ENCODE measurements at places on chromosomes 2 and 18.

DNA sequence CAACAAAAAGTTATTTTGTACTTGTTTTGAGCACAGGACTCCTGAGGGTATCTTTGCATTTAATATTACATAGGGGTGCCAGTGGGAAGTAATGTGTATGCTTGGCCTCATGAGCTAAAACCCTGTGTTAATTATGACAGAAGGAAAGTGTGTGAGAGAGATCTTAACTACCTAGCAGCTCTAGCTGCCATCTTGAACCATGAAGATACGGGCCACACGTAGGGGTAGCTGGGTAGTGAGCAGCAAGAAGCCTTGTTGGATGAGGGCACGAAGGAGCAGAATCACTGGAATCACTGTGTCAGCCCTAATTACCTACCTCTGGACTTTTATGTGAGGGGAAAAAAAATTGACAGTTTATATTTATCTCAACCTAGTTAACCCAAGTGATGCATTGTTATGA, 15.4 kb upstream of the CASP10 start:
- no peak for DNase-seq

- no peak for DNase-seq
Measured at GRCh38 chr2:178419123-178419522, 31.9 kb downstream of the PRKRA start.

GRCh38 chr2:42217307-42217706, 48.2 kb downstream of the EML4 start:
- no peak for DNase-seq

DNA sequence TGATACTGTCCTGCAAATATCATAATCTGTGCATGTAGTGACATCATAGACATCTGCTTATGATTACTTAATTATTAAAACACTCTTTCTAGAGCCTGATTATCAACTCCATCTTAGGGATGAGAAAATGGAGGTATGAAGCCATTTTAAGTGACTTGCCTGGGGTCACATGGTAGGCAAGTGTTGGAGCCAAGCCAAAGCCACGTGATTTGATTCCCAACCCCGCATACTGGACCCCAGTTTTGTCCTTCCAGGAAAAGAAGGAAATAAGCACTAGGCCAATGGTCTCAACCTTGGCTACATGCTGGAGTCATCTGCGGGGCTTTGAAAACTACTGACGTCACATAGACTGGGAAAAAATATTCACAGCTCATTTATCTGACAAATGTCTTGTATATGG, 19.6 kb upstream of the SEH1L start:
- DNase-seq: no peak

DNA sequence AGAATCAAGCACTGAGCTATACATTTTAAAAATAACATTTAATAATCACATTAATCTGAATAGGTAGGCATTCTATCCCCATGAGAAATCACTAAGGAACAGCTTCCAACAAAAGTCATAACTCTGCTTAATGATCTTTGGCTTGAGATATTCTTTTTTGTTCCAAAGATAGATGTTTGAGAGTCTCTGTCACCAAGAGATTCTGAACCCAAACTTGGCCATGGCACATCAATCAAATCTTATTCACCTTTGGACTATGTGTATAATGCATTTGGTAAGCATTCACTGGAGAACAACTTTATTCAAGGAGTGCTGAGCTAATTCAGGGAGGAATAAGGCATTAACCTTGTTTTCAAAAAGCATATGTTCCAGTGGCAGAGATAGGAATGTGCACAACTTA, 743.3 kb downstream of the SLC4A3 start:
- no peak for DNase-seq

- no peak for DNase-seq
Measured at GRCh38 chr2:204228169-204228886, 291.8 kb downstream of the ICOS start.

DNA sequence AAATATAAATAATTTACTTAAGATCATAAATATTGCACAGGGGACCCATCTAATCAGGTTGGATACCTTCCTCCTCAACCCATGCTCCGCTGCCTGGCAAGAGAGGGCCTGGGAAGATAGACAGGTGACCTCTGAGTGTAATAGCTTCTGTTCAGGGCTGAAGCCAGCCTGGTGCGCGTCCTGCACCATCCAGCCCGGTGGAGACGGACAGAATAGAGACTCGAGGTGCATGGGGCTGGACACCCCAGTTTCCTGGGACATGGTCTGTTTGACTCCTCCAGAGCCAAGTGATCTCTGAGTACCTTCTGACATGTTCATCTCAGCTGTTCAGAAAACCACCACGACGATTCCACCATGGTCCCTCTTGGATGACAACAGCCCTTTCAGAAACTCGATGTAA, 209.3 kb upstream of the MYT1L start:
- no peak for DNase-seq

DNA sequence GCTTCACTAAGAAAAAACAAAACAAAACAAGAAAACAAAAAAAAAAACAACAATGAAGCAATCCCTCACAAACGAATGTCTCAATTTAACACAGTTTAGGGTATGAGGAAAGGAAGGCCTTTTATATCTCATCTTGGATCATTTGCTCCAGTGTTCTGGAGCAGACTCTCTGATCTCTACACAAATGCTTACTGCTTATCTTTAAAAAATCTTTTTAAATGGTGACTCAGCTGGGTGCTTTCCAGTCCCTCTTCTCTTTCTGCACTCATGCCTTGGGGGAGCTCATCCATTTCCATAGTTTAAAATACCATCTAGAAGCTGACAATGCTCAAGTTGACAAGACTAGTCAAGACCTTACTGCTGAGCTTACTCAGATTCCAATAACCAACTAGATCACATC, 56.2 kb downstream of the ETAA1 start:
- DNase-seq: no peak

DNA sequence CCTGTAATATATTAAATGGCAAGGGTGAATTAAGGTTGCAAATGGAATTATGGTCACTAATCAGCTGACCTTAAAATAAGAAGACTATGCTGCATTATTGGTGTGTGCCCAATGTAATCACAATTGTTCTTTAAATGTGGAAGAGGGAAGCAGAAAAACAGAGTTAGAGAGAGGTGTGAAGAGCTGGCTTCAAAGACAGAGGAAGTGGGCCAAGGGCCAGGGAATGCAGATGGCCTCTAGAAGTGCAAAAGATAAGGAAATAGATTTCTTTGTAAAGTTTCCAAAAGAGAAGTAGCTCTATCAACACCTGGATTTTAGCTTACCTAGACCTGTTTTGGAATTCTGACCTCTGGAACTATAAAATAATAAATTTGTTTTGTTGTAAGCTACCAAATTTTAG, 276.0 kb downstream of the LRRTM1 start:
- no peak for DNase-seq

- no peak for DNase-seq
Measured at GRCh38 chr18:10113121-10114022, 199.6 kb downstream of the VAPA start.

GRCh38 chr2:26692897-26693849, 651 bp downstream of the KCNK3 start:
- DNase-seq: peak; percentile 27

DNA sequence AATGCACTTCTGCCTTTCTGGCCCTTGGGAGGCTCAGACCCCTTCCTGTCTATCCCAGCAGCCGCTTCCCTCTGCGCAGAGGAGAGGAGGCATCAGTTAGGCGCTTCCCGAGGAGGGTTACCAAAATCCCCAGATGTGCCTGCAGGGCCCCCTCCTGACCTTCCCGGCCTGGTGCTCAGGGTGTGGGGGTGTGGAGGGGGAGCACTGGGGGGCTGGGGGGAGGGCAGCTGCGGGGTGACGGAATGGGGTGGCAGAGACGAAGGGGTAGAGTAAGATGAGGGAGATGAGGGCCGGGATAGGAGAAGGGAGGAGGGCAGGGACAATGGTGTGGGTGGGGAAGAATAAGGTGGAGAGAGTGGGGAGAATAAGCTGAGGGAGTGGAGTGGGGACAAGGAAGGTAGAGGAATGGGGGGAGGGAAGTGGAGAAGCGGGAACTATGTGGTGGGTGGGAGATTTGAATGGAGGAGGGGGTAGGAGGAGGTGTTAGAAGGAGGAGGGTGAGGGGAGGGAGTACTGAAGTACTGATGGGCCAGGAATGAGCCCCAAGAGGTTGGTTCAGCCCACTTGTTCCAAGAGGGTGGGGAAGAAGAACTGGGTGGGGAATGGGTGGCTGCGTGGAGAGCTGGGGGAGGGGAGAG, 6.5 kb upstream of the ZAP70 start:
- DNase-seq: no peak

- DNase-seq: peak; percentile 19
Measured at GRCh38 chr18:59041819-59042815, 97.6 kb upstream of the SEC11C start.

DNA sequence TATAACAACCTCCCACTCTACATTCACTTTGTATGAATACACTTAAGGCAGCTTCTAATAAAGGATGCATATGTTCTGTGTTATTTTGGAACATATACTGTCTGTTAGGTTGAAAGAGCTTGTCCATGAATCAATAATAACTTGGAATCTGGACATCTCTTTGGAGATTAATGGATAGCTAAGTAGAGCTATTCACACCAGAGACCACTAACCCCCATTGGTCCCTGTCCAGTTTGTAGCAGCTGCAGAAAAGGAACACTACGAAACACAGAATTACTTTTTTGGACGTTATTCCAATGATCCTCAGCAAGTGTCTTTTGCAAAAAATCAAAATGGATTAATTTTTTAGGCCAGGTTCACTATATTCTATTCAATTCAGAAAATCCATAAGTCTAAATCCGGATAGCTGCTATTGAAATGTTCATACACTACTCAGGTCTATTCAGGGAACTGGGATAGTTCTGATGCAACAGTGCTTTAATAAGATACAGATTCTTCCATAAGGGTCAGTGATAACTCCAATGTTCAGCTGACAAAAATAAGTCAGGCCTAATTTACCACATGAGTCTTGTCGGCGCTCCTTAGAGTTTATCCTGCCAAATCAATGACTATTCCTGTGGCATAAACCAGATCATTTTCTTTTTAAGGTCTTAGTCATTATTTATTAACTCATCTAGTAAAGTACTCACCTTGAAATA, 44.2 kb downstream of the NRXN1 start:
- DNase-seq: no peak

DNA sequence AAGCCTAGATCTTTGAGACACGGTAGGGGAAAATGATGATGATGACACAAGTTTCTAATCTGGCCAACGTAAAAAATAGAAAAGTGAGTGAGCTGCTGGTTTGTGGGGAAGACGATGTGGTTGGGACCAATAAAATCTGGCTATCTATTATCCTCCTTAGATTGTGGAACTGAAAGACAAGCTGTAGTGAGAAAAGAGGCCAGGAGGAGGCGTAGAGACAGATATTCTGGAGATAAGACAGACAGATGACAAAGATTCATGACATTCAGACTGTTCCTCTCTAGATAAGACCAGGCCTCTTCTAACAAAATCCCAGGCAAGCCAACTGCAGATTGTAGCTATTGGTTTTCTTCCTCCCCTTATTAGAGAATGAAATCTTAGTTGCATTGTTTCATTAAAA, 376.3 kb upstream of the UBE2E3 start:
- no peak for DNase-seq

GRCh38 chr2:133717497-133717896, 149.2 kb upstream of the NCKAP5 start:
- DNase-seq: no peak

DNA sequence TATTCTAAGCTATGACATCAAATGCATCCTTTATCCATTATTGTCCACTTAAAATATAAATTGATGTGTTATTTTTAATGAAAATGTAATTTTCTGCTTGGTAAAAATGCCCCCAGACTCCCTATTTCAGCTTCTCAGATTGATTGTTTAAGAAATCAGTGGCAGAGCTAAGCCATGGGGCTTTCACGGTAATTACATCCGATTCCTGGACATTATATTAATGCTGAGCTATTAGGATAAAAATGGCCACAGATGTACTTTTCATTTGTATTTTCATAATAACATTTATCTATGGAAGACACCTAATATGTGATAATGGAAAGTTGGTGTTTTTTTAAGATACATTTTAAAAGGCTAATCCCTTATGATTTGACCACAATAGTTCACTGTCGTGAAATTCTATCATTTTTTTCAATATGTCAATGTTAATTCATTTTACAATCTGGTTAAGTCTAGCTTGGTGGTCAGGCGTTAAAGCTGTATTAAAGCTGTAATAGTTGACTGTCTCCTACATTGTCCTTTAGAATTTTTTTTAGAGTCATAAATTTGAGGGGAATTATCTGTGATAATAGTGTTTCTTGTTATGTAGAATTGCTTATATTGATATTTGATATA, 229.0 kb upstream of the UBE2E3 start:
- no peak for DNase-seq

- DNase-seq: no peak
Measured at GRCh38 chr2:236073246-236073645, 94.9 kb downstream of the GBX2 start.

- no peak for DNase-seq
Measured at GRCh38 chr2:240920783-240921231, 14.7 kb downstream of the CROCC2 start.

- DNase-seq: no peak
Measured at GRCh38 chr18:41805341-41805740, 149.7 kb upstream of the PIK3C3 start.

GRCh38 chr18:48942554-48943261, 8.1 kb downstream of the SMAD7 start:
- no peak for DNase-seq

GRCh38 chr2:67984600-67984999, 78.2 kb downstream of the C1D start:
- DNase-seq: no peak

- DNase-seq: no peak
Measured at GRCh38 chr2:63856303-63856603, 14.6 kb downstream of the UGP2 start.

DNA sequence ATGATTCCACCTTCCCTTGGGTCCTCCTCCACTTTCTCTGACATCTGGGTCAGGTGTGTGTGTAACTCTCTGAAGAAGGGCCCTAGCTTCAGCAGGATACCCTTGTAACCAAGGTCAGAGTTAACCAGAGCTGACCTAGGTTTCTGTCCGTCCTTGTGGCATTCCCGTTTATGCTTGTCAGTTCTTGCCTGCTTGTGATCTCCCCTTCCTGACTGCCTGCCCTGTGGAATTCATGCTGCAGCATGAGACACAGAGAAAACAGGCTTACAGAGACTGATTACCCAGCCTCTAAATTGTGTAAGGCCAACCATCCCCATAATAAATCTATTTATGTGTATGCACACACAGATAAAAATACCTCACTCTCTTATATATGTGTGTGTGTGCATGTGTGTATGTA, 22.8 kb downstream of the NXPH2 start:
- DNase-seq: no peak

DNA sequence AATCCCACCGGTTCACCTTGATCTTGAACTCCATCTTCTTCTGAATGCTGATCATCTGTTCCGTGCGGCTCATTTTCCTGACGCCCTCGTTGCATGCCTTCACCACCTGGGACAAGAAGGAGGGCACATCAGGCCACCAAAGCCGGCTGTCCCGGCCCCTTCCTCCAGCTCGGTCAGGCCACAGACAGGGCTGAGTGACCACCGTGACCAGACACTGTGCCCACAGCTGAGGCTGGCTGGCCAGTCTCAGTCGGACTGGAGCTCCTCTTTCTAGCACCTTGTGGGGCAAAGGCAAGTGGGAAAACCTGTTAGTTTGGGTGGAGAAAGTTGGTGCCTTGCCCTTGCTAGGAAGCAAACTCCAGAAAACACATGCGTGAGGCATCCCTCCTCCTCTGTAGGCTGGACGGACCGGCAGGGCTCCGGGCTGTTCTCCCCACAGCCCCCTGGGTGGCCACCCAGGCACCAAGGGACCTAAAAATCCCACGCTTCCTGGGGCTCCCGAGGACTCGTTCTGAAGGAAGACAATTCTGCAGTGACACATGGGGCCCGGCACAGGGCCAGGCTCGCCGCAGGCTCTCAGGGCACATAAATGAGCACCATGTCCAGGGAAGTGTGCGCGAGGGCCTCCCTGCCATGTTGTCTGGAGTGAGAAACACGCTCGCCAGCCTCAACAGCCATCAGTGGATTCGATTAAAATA, 15.3 kb downstream of the SNORC start:
- no peak for DNase-seq
